Body of pancreas (tissue), 4 donors: ENCODE measurements at places on chromosomes 16 and 17. TPM values are rescaled to one million over a fixed set of nuclear protein-coding genes. Genes with fewer than 3 reads are reported as not detected.
A peak's percentile ranks its signal among the peaks of the same experiment; 100 is the strongest.

GRCh38 chr16:22070361-22071330 is 21.7 kb upstream of the VWA3A start:
- peak; percentile 38 for DNase-seq

DNA sequence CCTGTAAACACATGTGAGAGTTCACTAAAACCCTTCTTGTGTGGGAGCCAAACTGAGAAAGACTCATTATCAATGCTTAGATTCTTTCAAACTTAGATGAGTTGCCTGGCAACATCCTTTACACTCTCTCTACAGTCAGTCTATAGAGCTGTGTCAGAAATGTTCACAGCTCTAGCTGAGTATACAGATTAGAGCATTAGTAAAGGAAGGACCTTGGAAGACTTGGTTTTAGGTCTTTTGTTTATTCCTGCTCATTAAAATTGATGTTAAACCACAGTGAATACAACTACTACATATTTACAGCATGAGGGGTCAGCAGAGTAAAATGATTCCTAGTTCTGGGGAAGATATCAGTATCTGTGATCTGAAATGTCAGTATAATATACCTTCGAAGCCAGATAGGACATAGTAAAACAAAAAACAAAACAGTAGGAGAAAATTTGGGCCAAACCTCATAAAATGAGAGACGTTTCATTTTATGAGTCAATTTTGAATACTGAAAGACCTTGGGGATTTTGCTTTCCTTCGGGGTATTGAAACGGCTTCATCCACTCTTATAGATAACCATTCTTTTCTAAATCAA is 186.0 kb downstream of the TANC2 start:
- DNase-seq, result no peak

Gene SARM1
- total RNA-seq, result 13.7 TPM

Gene MEFV
- 0.99 TPM for total RNA-seq

DNA sequence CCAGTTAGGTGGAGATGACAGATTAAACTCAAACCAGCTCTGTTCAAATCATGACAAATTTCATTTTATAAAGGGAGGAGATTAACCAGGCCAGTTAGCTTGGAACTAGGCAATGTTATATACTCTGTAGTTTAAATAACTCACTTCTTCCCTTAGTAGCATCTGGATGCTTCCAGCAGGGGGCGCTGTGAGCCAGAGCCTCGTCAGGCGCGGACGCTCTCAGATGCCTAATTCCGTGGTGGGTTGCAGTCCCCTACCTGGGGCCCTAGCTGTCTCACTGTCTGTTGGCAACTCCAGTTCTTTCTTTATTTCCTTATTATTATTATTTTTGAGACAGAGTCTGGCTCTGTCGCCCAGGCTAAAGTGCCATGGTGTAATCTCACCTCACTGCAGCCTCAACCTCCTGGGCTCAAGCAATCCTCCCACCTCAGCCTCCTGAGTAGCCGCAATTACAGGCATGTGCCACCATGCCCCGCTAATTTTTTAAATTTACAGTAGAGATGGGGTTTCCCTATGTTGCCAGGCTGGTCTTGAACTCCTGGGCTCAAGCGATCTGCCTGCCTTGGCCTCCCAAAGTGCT is 17.3 kb upstream of the WFDC1 start:
- DNase-seq, result peak; percentile 50

Gene HBA2
- 23.4 TPM for total RNA-seq

- no peak for DNase-seq
These were observed 8.1 kb downstream of the FAM83G start for GRCh38 chr17:18996458-18996857.

- no peak for DNase-seq
These were observed 4.6 kb downstream of the ANKRD11 start for GRCh38 chr16:89485701-89486246.

DNA sequence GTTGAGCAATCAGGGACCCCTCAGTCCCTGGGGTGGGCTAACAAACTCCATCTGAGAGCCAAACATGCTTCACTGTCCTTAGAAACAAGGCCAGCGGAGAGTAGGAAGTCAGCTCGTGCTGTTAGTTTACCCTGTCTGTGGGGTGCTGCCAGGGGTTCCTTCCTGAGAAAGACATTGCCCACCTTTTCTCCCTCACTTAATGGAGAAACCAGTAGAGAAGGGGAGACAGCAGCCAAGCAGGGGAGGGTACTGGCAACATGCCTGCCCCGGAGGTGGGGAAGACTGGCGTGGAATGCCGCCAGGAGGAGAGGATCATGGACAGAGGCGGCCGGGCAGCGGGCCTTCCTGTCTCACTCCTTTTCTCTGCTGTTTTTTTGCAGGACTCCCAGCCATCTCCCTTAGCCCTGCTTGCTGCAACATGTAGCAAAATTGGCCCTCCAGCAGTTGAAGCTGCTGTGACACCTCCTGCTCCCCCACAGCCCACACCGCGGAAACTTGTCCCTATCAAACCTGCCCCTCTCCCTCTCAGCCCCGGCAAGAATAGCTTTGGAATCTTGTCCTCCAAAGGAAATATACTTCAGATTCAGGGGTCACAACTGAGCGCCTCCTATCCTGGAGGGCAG is 19.9 kb downstream of the SP2 start:
- DNase-seq, result no peak

GRCh38 chr17:33421933-33422332 is 128.8 kb upstream of the ASIC2 start:
- no peak for DNase-seq

Gene SDR42E1
- total RNA-seq, result 2.6 TPM
